ENCODE measurements at places on chromosomes 5 and 9. TPM values are rescaled to one million over a fixed set of nuclear protein-coding genes. Genes with fewer than 3 reads are reported as not detected.
A peak's percentile ranks its signal among the peaks of the same experiment; 100 is the strongest.

DNA sequence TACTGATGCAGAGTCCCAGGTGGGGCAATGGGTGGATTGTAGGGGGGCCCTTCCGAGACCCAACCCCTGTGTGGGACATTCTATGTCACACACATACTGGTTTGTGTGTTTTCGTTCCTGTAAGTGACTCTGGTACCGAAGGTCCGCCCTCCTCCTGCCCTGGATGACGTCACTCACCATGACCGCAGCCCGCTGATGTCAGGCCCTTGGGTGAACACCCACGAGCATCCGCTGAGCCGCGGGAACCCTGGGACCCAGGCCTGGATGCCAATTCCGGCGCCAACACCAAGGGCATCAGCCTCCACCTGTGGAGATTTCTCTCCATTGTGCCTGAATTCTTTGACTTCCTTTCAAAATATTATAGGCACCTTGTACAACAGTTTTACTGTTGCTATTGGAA, 184.3 kb downstream of the MTRR start:
- no peak overlapping the region for H3K27ac ChIP-seq
- H3K4me3 ChIP-seq, result no peak overlapping the region
- DNase-seq, result no peak
- H3K36me3 ChIP-seq, result no peaks in the 10 kb centered on the region
- no peaks in the 10 kb centered on the region for H3K4me1 ChIP-seq
- H3K27me3 ChIP-seq, result no peaks in the 10 kb centered on the region

GRCh38 chr5:157548513-157549282, 26.9 kb downstream of the ADAM19 start:
- H3K36me3 ChIP-seq, result no peaks in the 10 kb centered on the region
- peaks cover 70% of the 10 kb centered on the region for H3K4me1 ChIP-seq
- H3K27ac ChIP-seq, result no peak overlapping the region
- H3K27me3 ChIP-seq, result no peaks in the 10 kb centered on the region

DNA sequence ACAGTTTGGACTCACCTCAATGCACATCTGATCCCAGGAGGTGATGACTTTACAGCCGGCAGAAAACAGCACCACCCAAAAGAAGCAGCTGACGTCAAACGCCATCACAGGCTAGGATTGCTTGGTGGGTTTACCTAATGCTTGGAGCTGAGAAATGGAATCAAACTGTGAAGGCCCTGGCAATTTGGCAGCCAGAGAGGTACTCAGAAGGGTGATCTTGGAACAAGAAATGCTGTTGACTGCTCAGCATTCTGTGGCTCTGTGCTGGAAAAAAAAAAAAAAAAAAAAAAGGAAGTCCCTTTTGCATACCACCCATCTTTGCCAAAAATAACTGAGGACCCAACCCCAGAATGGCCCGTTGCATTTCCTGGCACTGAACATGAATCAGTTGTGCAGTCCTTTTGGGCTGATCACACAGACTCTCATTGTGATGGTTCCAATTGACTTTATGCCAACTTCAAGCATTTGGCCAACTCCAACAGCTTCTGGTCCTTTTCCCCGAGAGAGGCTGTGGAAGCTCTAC, at the start of gene CD180:
Gene CD180, minus strand, starts transcription at position 263 of the 523 bp plus-strand sequence. Its CDS starts 158 bp downstream, at position 105.
- H3K27me3 ChIP-seq, result no peaks in the 10 kb centered on the region
- no peak within 1 kb of the TSS for H3K27ac ChIP-seq
- no peak for DNase-seq

SPATA31A3 gene
- not detected for total RNA-seq

- H3K4me1 ChIP-seq, result peaks cover 91% of the 10 kb centered on the region
- no peak for DNase-seq
- H3K4me3 ChIP-seq, result no peak overlapping the region
- no peaks in the 10 kb centered on the region for H3K27me3 ChIP-seq
These were observed 7.6 kb downstream of the FGD3 start for GRCh38 chr9:92954886-92955285.

DNA sequence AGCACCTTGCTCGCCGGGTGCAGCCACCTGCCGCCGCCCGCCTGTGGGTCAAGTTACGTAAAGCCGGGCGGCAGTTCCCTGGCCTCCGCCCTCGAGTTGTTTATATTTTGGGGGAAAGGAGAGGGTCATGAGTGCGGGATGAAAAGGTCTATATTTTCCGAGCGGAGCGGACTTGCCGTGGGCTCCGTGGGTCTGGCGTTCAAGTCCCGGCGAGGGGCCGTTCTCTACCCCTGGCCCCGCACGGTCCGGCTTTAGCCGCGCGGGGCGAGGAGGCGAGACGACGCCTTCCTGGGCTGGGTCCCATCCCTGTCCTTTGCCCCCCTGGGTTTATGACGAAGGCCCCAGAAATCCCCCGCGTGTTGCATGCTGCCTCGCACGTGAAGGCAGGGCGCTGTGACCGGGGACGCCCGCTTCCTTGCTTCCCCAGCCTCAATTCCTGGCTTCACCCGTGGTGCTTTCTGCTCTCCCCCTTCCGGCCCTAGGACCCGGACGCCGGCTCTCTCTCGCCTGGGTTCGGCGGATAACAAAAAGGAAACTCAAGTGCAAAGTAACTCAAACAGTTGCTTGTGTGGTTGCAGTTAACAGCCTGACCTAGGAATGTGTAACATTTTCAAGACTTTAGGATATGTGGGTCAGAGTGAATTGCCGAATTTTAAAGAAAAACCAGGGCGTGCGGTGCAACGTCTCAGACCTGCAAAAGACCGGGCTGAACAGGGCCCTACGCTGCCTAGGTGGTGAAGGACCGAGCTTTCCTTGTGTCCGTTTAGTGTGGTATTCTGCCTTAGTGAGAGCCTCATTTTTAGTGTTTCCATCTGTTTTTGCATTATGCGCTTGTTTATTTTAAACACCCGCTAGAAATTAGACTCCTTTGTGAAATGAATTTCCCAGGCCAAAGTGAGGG, 810 bp downstream of the VPS13A start:
- peaks cover 17% of the 10 kb centered on the region for H3K4me1 ChIP-seq
- peak overlapping the region; percentile 61 for H3K27ac ChIP-seq
- peak; percentile 20 for DNase-seq
- H3K27me3 ChIP-seq, result no peaks in the 10 kb centered on the region
- peak overlapping the region; percentile 97 for H3K4me3 ChIP-seq

- H3K27ac ChIP-seq, result no peak overlapping the region
- DNase-seq, result no peak
- no peaks in the 10 kb centered on the region for H3K4me1 ChIP-seq
These were observed 435.5 kb downstream of the SLCO4C1 start for GRCh38 chr5:101860563-101860962.

DNA sequence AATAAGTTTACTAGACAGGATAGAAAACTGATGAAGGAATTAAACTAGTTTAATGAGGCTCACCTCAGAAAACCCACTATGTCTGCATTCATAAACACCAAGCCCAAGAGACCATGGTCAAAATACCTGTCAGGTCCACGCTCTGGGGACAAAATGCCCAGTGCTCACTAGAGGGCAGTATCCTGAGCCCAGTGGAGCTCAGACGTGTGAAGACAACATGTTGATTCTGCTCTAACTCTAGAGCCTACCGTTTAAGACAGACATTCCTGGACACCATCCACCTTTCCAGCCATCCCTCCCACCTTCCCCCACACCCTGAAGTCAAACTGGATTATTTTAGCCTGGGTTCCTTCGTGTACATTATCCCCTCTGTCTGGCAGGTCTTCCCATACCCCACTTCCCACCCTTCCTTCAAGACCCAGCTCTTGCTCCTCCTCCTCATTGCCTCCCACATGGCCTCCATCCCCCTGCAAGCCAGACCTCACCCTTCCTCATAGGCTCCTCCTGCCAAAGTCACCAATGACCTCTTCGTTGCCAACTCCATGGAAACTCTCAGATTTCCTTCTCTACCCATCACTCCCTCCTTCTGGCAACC, 142.3 kb upstream of the FSTL4 start:
- no peaks in the 10 kb centered on the region for H3K36me3 ChIP-seq
- H3K27me3 ChIP-seq, result peaks cover 14% of the 10 kb centered on the region
- no peak for DNase-seq
- H3K27ac ChIP-seq, result no peak overlapping the region
- no peak overlapping the region for H3K4me3 ChIP-seq

DNA sequence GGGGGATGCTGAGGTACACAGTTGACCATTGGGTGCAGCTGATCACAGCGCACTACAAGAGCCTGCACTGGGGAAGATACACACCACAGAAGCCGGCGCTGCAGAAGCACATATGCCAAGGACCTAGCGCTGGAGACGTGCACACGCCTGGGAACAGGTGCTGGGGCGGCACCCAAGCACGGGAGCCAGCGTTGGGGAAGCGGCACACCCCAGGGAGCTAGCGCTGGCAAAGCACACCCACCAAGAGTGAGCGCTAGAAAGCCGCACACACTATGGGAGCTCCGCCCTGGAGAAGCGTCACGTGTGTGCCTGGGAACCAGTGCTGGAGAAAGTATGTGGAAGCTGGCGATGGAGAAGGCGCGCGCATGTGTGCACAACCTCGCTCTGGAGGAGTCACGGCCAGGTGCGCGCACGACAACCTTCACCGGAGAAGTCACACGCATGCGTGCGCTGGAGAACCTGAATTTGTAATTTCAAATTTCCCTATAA, 4.5 kb downstream of the FANCC start:
- peaks cover 12% of the 10 kb centered on the region for H3K4me1 ChIP-seq
- DNase-seq, result peak; percentile 9
- H3K27ac ChIP-seq, result no peak overlapping the region
- H3K27me3 ChIP-seq, result no peaks in the 10 kb centered on the region
- H3K4me3 ChIP-seq, result no peak overlapping the region

DNA sequence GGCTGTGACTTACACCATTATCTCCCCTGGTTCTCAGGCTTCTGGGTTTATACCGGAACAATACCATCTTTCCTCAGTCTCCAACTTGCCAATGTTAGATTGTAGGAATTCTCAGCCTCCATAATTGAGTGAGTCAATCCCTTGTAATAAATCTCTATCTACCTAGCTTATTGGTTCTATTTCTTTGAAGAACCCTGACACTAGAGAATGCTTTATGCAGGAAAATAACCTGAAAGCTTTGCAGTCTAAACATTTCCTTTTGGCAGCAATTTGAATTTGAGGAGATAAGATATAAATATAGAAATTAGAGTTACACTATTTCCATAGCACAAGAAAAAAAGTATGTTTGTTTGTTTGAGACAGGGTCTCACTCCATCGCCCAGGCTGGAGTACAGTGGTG, 278.1 kb upstream of the CDH18 start:
- no peak for DNase-seq
- H3K27me3 ChIP-seq, result no peaks in the 10 kb centered on the region
- H3K36me3 ChIP-seq, result no peaks in the 10 kb centered on the region

FBXL7 gene
- not detected for total RNA-seq

GRCh38 chr9:21559402-21560280, 77.5 kb upstream of the IFNE start:
- peaks cover 7% of the 10 kb centered on the region for H3K27me3 ChIP-seq
- H3K27ac ChIP-seq, result no peak overlapping the region
- peaks cover 16% of the 10 kb centered on the region for H3K4me1 ChIP-seq
- DNase-seq, result peak; percentile 56
- no peaks in the 10 kb centered on the region for H3K36me3 ChIP-seq
- H3K4me3 ChIP-seq, result peak overlapping the region; percentile 61

DNA sequence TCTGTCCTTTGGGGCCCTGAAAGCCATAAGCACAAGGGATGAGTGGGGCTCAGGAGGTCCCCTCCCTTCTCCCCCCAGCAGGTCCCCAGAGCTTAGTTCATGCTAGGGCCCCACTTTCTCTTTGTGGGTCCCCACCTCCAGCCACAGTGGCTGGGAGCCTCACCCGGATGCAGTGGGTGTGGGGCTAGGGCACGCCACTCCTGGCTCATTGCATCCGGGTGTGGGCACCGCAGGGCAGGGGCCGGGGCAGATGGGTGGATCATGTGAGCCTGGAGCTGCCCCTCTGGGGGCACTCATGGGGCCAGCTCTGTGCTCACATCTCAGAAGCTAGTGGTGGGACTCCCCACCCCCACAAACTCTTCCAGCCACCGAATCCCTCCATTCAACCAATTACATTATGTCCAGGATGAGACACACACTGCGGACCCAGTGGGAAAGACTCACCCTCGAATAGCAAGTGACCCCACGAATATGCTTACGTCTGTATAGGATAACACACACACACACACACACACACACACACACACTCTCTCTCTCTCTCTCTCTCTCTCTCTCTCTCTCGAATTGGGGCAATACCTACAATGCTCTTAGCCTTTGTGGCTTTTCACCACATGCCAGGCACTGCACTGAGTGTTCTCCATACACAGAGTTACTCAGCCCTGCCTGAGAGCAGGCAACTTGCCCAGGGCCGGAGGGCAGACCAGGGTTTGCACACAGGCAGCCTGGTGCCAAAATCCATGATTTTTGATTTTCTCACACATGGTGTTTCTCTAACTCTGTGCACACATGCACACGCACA, 16.8 kb upstream of the PHYKPL start:
- no peak overlapping the region for H3K27ac ChIP-seq
- peak; percentile 71 for DNase-seq
- peaks cover 39% of the 10 kb centered on the region for H3K4me1 ChIP-seq
- H3K27me3 ChIP-seq, result no peaks in the 10 kb centered on the region

All from CD4-positive, alpha-beta T cell (primary cell).